ENCODE measurements at places on chromosomes 4 and X.

GRCh38 chr4:1578251-1578773, 105.8 kb downstream of the FAM53A start:
- DNase-seq, result no peak

DNA sequence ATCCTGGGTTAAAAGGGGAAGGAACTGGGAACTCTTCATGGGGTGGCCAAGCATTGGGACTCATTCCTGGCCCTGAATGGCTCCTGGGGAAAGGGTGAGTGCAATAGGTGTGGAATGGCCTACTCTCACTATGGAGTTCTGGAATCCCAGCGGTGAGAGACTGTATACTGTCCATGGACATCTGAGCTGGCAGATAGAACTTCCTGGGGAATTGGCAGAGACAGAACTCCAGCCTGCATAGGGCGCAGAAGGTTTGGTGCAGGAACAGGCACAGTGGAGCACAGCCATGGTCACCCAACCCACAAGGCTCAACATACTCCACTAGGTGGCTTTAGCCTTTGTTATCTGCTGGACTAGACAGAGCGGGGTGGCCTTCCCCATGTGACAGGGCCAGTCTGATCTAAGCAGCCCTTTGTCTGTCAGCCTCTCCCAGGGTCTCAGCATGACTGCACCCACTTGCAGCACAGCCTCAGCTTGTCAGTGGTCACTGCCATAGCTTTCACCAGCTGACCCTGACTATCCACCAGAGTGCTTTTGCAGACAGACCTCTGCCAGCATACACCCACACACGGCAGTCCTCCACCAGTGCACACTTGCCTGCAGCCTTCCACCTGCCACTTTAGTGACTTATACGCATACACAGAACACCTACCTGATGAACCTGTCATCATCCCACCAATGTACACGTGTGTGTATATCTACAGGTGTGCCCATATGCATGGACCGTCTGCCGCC, 48.4 kb downstream of the TECRL start:
- no peak for DNase-seq

GRCh38 chr4:112938461-112939058, 110.9 kb upstream of the ANK2 start:
- DNase-seq, result no peak

DNA sequence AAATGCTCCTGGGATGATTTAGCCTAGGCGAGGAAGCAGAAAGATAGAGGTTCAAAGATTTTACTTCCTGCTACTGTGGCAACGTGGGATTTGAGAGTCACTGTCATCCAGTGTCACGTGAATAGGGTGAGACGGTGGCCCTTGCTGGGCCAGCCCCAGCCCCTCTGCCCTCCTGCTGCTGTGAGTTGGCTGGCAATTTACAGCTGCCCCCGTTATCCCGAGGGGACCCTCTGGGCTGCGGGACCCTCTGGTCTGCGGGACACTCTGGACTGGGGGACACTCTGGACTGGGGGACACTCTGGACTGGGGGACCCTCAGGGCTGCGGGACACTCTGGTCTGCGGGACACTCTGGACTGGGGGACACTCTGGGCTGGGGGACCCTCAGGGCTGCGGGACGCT, 765.4 kb downstream of the TRIML1 start:
- no peak for DNase-seq

- no peak for DNase-seq
Measured at GRCh38 chr4:54743562-54743961, 85.8 kb downstream of the KIT start.

GRCh38 chr4:141154725-141155124, 21.5 kb upstream of the RNF150 start:
- no peak for DNase-seq

DNA sequence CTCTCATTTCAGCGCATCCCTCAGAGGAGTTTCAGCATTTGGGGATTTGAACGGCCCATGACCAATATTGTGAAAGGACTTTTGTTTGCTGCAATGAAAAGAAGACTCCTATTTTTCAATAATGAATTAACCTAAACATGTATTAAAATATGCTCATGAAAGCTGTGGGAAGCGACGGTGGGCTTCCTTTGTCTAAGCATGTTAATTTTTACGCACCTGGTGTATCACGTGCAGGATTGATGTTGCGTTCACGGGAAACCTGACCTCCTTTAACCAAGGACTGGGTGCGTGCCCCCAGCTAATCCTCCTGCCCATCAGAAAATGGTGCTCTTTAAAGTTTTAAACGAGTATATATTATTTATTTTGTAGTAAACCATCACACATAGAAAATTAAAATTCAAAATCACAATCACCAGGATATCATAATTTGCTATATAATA, 590 bp upstream of the CCDC110 start:
- no peak for DNase-seq

DNA sequence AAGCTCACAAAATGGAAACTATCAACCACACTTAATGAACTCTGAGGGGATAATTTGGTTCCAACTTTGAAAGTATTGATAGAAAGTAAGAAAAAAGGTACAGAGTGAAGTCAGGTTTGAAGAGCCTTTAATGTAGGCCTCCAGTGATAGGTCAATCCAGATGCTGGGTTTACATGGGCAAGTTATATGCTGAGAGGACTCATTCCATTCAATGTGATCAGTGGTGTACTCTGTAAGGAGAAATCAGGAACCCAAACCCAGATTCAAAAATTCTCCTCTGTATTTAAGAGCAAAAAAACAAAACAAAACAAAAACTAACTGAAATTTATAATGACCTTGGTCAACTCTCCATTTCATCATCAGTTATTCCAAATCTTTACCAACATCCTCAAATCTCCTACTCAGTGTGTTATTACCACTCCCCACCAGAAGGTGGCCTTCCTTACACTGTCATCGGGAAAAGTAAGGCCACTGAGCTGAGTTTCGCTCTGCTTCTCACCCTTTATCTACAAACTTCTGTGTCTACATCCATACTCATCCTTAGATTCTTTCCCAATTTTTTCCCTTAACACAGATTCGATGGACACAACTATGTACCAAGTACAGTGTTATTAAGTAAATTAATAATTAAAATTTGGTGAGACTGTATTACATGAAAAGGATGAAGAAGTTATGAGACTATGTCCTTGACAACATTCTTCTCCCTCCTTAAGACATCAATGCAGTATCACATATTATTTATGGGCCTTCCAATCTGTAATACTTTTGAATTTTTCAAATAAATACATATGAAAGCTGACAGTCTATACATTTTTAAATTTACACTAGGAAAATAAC, 88.3 kb downstream of the ZAR1 start:
- DNase-seq, result peak; percentile 49

DNA sequence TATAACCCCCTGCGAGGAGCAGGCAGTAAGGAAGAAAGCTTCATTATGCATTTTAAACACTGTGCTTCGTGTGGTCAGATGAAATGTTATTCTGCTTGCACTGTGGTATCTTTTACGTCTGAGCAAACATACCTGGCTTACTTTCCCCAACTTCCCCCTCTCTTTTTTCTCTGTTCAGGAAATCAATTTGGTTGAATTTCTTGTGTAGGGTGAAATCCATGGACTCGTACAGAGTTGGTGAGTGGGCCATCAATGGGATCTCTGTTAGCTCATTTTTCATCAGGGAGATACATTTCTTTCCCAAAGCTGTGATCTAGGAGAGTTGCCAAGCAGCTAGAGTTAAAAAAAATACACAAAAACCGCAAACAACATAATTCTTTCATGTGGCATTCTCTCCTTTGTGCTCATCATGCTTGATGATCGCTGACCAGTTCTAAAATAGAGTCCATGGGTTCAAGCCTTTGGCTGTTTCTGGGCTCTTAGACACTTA, 98.5 kb downstream of the FRAS1 start:
- no peak for DNase-seq

- no peak for DNase-seq
Measured at GRCh38 chrX:13000301-13000811, 25.4 kb downstream of the TMSB4X start.

DNA sequence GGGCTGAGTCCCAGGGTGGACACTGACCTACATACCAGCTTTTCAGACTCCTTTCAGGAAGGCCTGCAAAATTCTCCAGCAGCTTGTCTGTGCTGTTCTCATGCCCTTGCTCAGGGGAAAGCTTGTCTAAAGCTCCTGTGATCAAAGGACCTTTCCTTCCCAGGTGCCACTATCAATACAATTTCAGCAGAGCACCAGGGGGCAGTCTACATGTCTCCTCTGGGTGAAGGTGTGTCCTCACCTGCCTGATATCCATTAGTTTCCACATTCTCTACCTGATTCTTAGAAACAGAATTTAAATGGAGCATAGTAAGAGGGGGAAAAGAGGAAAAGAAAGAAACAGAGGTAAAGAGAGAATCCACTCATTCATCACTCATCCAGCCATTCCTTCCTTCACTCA, 114.2 kb downstream of the PPARGC1A start:
- DNase-seq, result no peak

GRCh38 chr4:19304028-19304427, 947.7 kb upstream of the SLIT2 start:
- no peak for DNase-seq

GRCh38 chr4:24650849-24651640, 66.7 kb upstream of the DHX15 start:
- no peak for DNase-seq

DNA sequence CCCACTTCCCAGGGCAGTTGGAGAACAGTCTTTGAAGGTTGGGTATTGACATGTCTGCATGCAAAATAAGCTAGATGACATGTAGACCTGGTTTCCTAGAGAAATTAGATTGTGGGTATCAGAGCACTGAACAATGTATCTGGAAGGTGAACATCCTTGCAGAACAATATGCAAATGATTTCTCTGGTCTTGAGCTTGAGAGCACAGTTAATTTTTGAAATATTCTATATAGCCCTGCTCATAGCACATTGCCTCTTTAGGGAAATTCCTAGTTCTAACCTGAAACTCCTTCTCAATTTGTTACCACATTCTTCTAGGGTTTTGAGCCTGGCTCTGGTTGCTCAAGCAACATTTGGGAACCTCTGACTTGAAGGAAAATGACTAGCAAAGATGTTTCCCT, 41.6 kb upstream of the LAS1L start:
- no peak for DNase-seq

DNA sequence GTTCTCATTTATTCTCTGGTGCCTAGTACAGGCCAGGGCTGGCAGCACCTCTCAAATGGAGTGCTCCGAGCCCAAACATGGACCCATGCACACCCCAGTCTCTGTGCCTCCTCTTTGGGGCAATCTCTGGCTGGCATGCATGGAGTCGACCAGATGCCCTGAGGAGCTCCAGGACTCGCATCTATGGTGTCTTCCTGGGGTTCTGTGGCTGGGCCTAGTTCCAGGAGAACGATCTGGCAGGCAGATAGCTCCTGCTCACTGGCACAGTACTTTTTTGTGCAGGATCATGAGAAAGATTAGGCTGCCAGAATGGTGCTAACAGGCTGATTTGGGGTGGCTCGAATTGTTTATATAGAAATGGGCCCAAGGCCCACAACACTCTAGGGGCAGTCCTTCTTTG, 72.0 kb upstream of the PJA1 start:
- DNase-seq, result no peak

GRCh38 chrX:30577362-30577991, at the start of gene TASL:
TSS of gene TASL (minus strand) at chrX:30577766. CDS start at chrX:30560355, 17,411 bp downstream.
- no peak for DNase-seq

- DNase-seq, result no peak
Measured at GRCh38 chrX:134173541-134174272, 63.3 kb upstream of the CCDC160 start.

DNA sequence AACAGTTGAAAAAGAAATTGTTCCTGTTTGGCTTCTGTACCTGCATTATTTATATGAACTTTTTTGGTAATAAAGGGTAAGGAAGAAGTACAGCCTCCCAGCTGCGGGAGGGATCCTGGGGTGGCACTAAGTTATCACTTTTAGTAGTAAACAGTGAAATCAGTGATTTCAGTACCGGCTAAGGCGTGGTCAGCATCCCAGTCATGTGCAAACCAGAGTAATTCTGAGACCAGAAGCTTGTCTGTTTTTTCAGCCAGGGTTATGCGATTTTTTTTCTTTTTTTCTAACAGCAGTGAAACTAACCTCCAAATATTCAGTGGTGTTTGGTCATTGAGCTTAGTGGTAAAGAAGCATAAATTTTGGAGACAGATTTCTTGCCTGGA, 3.3 kb downstream of the EGF start:
- no peak for DNase-seq

- DNase-seq, result no peak
Measured at GRCh38 chrX:66203114-66203513, 39.1 kb downstream of the HEPH start.

GRCh38 chr4:3276986-3277385, 15.8 kb upstream of the RGS12 start:
- DNase-seq, result no peak

- DNase-seq, result no peak
Measured at GRCh38 chrX:24020306-24020876, 6.6 kb downstream of the KLHL15 start.

DNA sequence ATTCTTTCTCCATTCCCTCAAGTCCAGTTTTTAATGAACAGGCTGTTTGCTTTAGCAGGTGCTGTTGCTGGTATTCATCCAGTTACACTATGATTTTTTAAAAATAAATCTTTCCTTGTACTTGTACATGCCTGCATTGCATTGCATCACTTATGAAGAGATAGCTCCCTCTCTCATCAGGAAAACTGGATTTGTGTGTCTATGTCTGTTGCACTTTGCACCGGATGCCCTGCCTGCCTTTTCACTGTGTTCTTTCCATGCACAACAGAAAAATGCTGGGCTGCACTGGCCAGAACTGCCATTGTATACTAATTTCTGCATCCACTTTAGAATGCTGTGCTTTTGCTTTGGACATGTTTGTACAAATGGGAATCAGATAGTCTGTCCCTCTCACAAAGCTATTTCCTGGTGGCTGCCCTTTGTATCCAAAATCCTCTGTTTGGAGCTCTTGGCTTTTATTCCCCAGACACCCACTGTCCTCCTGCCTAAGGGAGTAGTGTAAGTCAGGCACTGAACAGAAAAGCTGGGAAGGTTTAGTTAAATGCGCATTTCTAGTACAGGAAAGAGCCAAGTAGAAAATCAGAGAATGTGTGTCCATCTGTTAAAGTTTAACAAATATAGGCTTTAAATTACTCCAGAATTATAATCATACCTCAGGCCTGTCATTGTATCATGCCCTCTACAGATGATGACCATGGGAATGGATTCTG, 119.1 kb downstream of the MBNL3 start:
- DNase-seq, result no peak

DNA sequence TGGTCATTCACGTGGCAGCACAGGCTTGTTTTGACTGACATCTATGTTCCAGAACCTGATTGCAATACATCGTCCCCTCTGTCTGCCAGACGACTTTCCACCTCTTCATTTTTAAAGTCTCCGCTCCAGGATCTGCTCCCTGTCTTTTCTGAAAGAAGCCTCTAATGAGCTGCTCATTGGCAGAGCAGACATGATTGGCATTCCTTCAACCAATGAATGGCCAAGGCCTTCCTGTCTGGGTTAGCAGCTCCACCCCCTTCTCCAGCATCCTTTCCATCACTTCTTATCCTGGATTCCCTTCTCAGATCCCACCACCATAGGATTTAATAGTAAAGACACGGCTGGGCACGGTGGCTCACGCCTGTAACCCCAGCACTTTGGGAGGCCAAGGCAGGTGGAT, 202.7 kb upstream of the KLF3 start:
- no peak for DNase-seq

GRCh38 chrX:108380222-108380621, 58.0 kb downstream of the COL4A6 start:
- DNase-seq, result no peak
